Hippocampal formation (tissue), 2 donors: ENCODE measurements at places on chromosomes 11 and 22.

DNA sequence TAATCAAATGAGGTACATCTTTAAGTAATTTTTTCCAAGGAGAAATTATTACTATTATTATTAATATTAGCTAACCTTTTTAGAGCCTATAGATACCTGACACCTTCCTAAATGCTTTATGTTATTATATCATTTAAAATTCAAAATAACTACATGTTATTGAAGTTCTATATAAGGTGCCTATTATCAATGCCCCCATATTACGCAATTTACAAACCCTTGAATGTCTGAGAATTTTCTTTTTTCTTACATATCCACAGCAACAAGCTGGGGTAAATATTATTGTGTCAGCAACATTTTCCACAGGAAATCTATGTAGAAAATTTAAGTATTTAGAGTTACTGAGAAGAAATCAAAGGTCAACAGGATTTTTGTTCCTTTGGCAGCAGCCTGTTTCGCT, 327.3 kb downstream of the NXPE2 start:
- no peak for DNase-seq

- no peak for DNase-seq
Observed at GRCh38 chr11:106619320-106619990, 398.8 kb downstream of the GUCY1A2 start.

- DNase-seq: no peak
Observed at GRCh38 chr11:126079621-126080124, 17.0 kb upstream of the CDON start.

DNA sequence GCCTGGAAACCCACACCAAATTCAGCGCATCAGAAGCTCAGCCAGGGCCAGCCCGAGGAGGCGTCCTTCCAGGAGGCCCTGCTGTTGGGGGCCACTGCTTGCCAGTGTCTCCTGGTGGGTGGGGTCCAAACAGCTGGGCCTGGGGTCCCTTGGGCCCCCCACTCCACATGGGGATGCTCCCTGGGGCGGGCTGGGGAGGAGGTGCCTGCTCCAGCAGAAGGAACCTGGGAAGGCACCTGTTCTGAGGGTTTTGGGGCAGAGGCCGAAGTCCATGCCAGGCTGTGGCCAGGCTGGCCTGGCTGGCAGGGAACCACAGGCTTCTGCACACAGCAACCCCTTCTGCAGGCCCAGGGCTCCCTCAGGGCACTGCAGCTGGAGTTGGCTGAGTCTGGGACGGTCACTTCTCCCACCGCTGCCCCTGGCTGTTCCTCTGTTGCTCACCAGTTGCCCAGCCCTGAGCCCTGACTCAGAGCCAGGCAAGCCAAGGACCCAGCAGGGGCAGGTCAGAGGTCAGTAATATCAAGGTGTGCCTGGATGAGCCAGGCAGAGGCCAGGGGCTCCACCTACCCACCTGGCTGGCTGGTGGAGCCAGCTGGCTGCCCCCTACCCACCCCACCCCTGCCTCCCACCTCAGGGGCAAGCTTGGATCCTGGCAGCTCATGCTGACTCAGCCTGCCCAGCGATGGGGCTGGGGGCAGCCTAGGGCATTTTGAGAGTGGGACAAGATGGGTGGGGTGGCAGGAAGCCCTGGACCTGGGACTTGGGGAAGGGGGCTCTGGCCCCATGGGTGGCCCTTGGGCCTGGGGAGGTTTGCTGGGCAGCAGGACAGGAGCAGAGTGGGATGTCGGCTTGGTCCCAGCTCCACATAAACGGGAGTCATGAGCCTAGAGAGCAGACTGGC, 12.0 kb upstream of the PHLDA2 start:
- DNase-seq: no peak

GRCh38 chr11:45318516-45318915, 32.4 kb upstream of the SYT13 start:
- no peak for DNase-seq

GRCh38 chr11:8384199-8384821, 120.6 kb upstream of the LMO1 start:
- DNase-seq: no peak

DNA sequence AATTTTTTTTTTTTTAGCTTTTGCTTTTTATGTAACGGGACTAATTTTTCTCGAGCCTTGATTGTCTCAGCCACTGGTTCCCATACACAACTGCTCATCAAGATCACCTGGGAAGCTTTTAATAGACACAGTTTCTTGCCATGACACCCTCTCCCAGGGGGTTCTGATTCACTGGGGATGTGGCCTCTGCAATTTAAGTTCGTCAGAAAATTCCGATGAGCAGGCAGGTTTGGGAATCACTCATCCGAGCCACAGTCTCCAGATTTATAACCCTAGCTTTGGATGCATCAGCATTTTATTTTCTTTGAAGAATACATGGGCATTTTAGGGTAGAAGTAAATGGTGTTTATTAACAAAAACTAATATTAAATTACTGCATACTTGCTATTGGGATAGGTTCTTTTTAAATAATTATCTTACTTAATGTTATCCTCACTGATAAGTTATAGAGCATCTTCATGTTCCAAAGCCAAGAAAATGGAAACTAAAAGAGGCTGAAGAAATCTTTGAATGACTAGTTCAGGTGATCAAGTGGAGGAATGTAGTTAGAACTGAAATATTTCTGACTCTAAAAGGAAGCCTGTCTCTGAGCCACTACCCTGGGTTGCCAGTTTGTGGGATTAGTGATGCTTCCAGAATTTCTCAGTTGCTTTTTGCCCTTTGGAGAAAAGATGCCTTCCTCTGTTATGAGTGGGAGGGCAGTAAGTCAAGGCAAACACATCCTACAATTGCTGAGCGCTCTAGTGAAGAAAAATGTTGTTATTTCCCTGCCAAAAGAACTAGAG, 319.0 kb downstream of the DDX10 start:
- no peak for DNase-seq

- no peak for DNase-seq
Observed at GRCh38 chr11:61999141-61999975, 31.9 kb upstream of the FTH1 start.

DNA sequence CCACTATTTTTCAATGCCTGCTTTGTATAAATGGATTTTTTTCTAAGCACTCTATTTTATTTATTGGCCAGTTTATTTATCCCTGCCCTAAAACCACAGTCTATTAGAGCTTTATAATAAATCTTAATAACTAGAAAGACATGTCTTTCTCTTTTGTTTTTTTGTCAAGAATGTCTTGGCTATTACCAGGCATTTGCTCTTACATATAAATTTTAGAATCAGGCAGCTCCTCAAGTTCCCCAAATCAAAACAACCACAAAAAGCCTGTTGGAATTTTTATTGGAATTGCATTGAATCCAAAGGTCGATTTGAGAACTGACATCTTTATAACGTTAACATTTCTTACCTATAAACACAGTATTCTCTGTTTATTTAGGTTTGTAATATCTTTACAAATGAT, 85.8 kb upstream of the SC5D start:
- no peak for DNase-seq

DNA sequence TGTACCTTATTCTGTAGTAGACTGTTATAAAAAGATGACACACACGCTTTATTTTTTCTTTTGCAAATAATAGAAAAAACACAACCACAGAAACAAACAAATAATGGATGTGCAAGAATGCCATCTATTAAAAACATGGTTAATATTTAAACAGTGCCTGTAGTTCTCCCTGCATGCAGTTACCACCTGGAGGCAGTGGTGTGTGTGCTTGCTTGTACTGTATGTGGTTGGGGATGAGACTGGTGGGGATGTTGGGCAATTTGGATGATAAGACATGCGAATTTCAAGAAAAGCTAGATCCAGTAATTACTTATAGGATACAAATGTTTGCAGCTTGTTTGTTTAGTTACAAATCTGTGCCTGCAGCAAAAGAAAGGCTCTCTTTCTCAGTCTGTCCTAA, 3.6 kb downstream of the C11orf87 start:
- DNase-seq: no peak

GRCh38 chr11:73950869-73951710, at the start of gene DNAJB13:
DNAJB13 (plus strand) TSS chr11:73951026; CDS start chr11:73951070, 44 bp downstream.
- no peak for DNase-seq

DNA sequence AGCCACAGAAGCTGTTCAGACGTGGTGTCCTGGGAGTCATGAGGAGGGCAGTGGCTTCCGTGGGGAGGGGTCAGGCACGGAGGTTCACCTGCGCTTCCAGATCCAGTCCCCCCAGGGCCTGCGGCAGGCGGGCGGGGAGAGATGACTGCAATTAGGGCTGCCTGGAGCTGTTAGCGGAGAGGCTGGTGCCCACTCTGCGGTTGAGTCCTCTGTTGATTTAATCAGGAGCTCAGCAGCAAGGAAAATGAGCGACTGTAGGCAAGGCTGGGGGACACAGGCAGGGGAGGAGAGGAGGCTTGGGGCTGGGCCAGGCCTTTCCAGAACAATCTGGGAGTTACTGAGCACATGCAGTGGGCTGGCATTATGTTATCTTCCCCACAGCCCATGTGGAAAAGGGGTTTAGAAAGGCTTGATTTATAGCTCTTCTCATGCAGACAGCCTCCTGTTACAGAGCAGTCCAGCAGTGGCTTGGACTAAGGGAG, 13.1 kb downstream of the PLCB3 start:
- DNase-seq: no peak

DNA sequence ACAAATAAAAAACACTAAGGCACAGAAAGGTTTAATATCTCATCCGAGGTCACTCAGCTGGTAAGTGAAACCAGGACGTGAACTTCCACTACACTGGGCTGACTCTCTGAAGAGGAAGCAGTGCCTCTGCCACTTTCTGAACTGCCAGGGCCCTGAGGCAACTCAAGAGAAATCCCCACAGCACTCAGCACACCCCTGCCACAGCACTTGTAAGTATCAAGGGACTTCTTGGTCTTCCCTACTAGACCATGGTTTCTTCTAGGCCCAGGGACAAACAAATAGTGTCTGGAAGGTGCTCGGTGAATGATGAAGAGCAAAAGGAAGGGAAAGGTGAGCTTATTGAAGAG, 49.7 kb downstream of the RPL27A start:
- no peak for DNase-seq

DNA sequence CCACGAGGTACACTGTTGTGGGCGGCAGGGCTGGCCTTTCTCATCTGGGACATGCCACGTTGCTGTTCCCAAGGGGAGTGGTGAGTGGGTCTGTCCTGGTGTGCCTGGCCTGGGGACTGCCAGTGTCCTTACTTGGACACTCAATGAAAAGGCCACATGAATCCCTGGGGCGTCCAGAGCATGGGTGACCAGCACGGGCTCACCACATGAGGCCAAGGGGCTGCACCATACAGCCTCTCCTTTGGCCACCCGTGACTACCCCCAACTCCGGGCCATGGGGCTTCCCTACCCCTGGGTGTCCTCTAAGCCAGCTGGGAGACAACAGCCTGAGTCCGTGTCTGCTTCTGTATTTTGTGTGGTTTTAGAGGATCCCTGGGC, 20.2 kb upstream of the TXNRD2 start:
- no peak for DNase-seq

- no peak for DNase-seq
Observed at GRCh38 chr11:31987118-31988005, 103.5 kb upstream of the RCN1 start.

DNA sequence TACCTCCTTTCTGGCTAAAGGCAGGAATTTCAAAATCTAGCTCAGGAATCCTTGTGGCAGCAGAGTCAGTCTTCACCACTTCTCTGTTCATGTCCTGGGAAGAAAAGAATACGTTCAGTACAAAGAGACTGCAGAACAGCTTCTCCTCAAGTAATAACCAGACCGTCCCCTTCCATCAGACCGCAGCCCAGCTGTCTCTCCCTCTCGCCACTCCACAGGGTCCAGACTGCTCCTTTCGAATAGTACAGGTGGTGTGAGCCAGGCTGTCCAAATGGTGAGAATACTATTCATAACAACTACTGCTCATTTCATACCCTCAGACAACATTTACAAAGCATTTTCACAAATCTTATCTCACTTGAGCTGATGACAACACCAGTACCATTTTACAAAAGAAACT, 857 bp downstream of the ZPR1 start:
- DNase-seq: no peak

DNA sequence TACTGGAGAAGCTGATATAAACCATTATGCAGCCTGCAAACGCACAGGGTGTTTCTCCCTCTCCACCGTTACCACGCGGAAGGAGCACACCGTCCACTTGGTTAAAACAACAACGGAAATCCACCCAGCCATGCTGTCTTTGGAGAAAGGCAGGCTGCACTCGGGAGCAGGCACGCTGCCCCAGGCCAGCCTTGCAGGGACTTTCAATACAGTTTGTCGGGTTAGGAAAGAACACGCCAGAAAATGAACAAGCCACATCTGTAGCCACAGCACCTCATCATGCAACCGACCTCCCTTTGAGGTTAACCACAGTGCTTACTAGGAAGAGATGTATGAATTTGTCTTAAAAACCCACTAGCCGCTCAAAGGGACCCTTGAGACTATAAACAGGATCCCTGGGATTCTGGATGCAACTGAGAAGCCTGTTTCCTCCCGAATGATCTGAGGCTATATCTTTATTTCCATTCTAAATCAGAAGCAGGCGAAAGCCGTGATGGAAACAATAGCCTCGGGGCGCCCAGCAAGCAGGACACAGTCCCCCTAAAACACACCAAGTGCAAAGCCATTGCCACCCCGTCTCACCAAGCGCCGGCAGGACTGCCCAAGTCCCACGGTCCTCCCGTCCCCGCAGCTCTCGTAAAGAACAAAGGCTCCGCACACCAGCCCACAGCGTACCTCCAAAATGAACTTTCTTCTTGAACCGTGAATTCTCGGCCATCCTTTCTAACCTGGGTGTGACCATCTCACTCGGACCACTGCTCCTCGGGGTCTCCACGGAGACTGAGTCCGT, 318.9 kb downstream of the CTTN start:
- no peak for DNase-seq

GRCh38 chr11:104956528-104956927, 11.8 kb downstream of the CASP4 start:
- DNase-seq: no peak

- DNase-seq: no peak
Observed at GRCh38 chr11:61352038-61352437, 9.6 kb downstream of the CYB561A3 start.

GRCh38 chr11:21582791-21583190, 610.1 kb upstream of the ANO5 start:
- peak; percentile 7 for DNase-seq

- no peak for DNase-seq
Observed at GRCh38 chr11:128300785-128301184, 286.6 kb downstream of the ETS1 start.

DNA sequence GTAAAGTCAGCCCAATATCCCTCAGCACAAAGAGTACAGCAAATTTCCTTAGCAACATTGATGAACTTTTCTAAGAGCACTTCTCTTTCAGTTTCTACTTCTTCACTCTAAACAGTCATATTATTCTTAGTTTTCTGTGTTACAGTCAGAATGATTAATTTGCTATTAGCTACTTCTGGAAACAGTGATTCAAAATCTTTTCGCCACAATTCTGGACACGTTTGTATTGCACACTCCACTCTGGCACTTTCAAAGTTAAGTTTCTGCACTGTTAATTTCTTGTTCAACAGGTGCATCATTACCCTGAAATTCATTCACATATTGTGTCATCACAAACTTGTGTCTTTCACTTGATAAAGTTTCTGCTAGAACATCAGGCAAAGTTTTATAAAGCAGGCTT, 22.5 kb downstream of the ABTB2 start:
- DNase-seq: no peak
